ENCODE measurements at places on chromosomes 2 and 18. TPM values are rescaled to one million over a fixed set of nuclear protein-coding genes. Genes with fewer than 3 reads are reported as not detected.

HJURP gene
- 39.4 TPM for total RNA-seq

SIX3 gene
- not detected for total RNA-seq

IL1RL2 gene
- 0.74 TPM for total RNA-seq

OSBPL1A gene
- 20.0 TPM for total RNA-seq

NFATC1 gene
- 2.7 TPM for total RNA-seq

DSG2 gene
- 11.0 TPM for total RNA-seq

LYG1 gene
- 0.45 TPM for total RNA-seq

RAB6C gene
- not detected for total RNA-seq

SLC23A3 gene
- total RNA-seq: 0.50 TPM

ING5 gene
- 22.0 TPM for total RNA-seq

MOGAT1 gene
- total RNA-seq: not detected

INPP5D gene
- 0.15 TPM for total RNA-seq

MAP3K19 gene
- total RNA-seq: not detected

GTF2A1L gene
- total RNA-seq: 0.45 TPM

ONECUT2 gene
- total RNA-seq: under 0.01 TPM

POTEI gene
- not detected for total RNA-seq

DSC3 gene
- total RNA-seq: 0.17 TPM

CCDC142 gene
- total RNA-seq: 10.6 TPM

KLHL41 gene
- 0.34 TPM for total RNA-seq

MREG gene
- 2.0 TPM for total RNA-seq

MALL gene
- total RNA-seq: 6.7 TPM

KATNAL2 gene
- 1.7 TPM for total RNA-seq

WDR35 gene
- total RNA-seq: 5.9 TPM

M1AP gene
- not detected for total RNA-seq

CYP27A1 gene
- 15.9 TPM for total RNA-seq

B3GNT7 gene
- total RNA-seq: 0.50 TPM

CCBE1 gene
- total RNA-seq: 52.3 TPM

HSBP1L1 gene
- total RNA-seq: 11.8 TPM

OR6B2 gene
- not detected for total RNA-seq

MSTN gene
- under 0.01 TPM for total RNA-seq

CFAP221 gene
- total RNA-seq: not detected

SNTG2 gene
- not detected for total RNA-seq

Data from bronchus fibroblast of lung (primary cell).